Stimulated activated CD4-positive, alpha-beta T cell treated with anti-CD3 and anti-CD28 coated beads, TNF-alpha, amount 100 ng/mL, for 24 hours (primary cell): ENCODE measurements at places on chromosomes 13 and 19.

GRCh38 chr13:97497400-97497799, 63.4 kb downstream of the RAP2A start:
- DNase-seq: no peak

DNA sequence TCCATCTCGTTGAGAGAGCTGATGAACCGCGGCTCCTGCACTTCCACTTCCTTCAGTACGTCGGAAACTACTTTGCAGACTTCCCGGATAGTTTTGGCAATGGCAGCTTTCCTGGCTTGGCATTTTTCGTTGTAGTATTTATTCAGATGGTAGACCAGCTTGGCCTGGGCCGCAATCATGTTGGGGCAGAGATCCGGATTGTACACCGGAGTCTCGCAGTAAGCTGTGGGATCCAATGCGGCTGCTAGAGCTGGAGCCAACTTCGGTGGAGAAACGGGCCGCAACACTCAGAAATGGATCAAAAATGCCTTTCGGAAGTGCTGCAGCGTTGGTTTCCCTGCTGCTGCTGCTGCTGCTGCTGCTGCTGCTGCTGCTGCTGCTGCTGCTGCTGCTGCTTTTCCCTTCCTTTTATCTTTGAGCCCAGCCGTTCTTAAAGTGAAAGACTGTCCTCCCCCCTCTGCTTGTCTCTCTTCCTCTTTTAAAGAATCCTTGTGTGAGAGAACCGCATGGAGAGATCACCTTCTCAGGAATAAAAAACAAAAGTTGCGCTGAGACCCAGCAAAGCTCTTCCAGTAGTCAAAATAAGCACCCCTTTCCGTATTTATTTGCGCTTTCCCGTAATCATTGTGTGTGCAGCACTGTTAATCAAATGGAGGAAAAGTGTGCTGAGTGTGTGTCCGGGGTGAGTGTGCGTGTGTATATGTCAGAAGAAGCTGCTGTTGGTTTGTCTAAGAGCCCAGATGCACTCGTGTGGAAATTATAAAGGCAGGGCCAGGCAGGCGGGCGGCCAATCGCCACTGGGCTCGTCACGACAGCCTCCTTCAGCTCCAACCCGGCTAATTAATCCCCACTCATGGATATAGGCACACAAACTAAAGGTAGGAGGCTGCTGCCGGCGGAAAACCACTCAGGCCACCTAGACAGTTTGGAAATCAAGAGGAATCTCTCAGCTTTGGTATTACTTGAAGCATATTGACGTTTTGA, at the start of gene MAB21L1:
Gene MAB21L1, minus strand, starts transcription at position 730 of the 984 bp plus-strand sequence. Its CDS starts 551 bp downstream, at position 179.
- DNase-seq: no peak

GRCh38 chr19:18408053-18408476, 10.6 kb upstream of the LRRC25 start:
- DNase-seq: no peak

DNA sequence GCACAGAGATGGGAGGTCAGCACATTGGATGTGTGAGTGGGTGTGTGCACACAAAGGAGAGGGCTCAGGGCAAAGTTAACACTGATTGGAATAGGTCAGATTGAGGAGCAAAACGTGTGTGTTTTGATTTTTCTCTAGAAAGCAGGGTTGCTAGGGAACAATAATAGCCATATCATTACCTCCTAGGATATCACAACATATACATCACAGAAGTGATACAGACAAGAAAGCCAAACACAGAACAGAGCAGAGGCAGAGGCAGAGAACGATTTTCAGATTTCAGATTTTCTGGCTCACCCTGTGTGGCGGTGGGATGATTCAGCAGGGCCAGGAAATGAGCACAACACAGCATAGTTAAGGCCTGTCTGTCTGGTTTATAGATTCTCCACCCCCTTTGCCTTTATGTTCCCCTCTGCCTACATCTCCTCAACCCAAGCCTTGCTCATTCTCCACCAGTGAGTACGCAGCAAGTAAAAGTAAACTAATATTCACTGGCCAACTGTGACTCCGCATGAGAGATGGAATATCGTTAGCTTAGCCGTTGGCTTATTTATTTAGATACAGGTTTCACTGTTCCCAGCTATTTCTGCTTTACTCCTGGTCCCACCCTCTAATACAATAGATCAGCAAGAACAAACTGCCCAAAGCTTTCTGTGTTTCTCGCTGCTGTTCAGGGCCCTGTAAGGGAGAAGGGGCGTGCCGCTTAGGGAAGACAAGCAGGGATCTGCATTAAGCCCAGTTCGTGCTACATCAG, 182.7 kb upstream of the TSC22D1 start:
- no peak for DNase-seq

- DNase-seq: no peak
Observed at GRCh38 chr13:100811024-100811865, 136.7 kb upstream of the TMTC4 start.

- no peak for DNase-seq
Observed at GRCh38 chr13:110911880-110912279, 3.0 kb downstream of the ANKRD10 start.

DNA sequence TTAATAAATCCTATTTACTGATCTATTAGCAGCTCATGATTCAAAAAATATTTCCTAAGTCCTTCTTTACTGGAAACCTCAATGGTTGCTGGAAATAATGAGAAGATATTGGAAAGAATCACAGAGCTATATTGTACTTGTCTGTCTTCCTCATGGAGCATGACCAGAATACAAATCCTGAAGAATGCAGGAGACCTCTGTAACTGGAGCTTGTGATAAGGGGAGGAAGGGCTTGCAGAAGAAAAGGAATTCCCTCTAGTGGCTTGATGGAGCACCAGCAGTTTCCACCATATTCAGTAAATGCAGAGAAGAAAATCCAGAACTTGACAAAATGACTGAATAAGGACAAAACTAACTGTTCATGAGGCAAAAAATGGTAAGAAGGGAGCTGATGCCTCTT, 1333.1 kb downstream of the EFNB2 start:
- DNase-seq: no peak

DNA sequence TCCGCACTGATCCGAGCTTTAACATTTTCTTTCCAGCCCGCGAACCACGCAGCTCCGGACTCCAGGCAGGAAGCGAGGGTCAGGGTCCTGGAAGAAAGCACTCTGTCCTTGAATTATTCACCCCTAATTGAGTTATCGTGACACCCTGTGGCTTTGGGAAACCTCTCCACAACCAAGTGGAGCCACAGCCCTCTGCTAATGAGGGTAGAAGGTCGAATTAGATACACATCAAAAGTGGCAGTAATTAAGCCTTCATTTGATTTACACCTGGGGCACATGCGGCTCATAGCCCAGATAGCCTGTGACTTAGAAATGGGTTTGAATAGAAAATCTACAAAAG, 15.9 kb upstream of the RNF17 start:
- DNase-seq: no peak

- DNase-seq: no peak
Observed at GRCh38 chr13:32362574-32362973, 47.3 kb downstream of the BRCA2 start.

- DNase-seq: no peak
Observed at GRCh38 chr19:34066007-34066643, 106.2 kb upstream of the LSM14A start.

GRCh38 chr19:38701455-38702063, 42.7 kb downstream of the CAPN12 start:
- DNase-seq: no peak

DNA sequence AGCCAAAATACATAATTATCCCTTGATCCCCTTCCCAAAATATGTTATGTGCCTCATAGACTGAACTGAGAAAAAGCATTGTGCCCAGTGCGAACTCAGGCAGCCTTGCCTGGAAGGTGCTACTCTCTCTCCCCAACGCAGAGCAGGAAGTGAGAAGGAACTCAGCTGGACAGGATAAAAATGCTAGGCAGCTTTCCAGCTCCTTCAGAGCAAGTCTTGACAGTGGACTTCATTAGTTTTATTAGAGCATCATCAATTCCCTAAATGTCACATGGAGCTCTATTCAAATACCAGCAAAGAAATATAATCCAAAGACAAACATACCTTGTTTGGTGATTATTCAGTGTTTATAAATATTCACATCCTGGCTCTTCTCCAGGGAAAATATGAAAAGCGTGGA, 202.4 kb downstream of the RFC3 start:
- no peak for DNase-seq

DNA sequence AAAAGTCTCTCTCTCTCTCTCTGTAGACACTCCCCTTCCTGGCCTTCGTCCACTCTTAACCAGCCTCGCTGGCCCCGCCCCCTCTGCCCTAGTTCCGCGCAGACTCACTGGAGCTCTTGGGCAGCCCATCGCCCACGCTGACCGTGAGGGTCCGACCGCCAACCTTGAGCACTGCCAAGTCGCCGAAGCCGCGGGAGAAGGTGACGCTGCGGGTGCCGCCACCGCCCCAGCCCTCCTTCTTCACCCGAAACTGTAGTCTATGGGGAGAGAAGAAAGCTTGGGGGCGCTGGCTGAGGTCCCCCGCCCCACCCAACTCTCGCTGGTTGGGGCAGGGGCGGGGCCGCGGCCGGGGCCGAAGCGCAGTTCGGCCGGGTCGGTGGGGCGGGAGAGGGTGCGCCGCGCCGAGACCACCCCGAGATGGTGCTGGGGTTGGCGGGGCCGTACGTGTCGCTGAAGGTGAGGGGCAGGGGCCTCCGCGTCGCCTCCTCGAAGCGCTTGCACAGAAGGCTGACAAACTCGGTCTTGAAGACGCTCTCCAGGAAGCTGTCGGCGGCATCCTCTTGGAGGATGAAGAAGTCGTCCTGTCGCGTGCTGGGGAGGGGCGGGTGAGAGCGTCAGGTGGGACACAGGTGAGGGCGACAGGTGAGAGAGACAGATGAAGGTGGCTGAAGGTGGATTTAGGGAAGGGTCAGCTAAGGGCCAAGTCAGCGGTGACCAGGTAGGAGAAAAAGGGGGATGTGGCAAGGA, 12.6 kb upstream of the ZNF414 start:
- no peak for DNase-seq

DNA sequence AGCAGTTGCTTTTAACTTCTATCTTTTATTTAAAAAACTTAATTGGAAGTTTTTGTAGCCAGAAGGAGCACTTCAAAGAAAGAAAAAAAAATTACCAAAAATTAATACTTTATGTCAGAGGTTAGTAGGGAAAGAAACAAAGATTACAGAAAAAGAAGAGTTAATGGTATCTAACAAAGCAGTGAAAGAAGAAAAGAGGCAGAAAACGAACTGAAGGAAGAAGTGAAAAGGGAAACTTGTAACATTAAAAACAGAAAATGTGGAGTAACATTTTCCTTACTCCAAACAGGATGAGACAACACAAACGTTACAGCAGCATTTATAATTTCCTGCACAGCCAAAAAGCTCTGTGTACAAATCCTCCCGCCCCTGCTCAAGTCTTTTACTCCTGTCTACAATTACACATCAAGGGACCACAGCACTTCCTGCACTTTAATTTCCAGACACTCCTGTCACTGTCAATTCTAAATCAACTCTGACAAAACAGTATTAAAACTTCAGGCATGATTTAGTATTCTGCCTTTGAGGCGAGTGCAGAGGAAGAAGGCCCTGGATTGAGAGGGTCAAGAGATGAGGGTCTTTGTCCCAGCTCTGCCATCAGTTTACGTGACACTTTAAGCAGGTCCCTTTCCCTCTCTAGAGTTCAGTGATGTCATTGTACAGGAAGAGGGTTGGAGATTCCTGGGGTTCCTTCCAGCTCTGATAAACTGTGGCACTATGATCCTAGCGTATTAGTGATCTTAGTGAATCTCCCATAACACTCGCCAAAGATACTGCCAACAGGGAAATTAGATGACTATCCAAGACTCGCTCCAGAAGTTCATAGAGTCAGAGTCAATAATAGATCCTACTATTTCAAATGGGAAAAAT, 53.2 kb upstream of the LSM14A start:
- no peak for DNase-seq

DNA sequence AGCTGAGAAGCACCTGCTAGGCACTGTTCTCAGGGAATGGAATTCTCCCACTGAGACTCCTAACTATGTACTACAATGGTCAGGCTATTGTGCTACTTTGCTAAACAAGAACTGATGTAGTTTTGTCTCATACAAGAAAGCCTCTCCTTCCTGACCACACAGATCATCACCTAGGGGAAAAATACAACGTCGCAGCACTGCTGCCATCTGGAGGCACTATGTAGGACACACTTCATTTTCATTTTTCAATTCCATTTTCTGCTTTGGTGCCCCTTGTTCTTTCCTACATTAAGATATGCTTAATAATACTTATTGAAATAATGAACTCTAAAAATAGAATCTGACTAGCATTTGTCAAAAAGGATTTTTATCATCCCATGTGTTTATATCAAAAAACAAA, 21.1 kb downstream of the PROSER1 start:
- no peak for DNase-seq

- no peak for DNase-seq
Observed at GRCh38 chr13:94079876-94080275, 399.6 kb downstream of the DCT start.

DNA sequence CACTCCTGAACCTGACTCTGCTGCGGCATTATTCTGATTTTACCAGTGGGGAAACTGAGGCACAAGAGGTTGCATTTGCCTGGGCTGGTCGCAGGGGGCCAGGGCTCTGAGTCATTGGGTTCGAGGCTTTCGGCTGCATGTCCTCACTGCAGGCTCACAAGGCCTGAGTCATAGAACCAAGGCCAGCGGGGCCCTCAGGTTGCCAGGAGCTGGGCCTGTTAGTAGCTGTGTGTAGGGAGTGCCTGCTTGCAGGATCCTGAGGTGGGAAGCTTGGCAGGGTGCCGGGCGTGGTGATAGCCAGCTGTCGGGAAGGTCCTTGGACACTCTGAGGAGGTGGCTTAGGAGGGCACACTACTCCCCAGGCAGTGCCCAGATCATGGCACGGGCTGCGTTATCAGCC, 21.6 kb upstream of the F2RL3 start:
- no peak for DNase-seq

- no peak for DNase-seq
Observed at GRCh38 chr13:51862957-51863356, 1.2 kb downstream of the CCDC70 start.

DNA sequence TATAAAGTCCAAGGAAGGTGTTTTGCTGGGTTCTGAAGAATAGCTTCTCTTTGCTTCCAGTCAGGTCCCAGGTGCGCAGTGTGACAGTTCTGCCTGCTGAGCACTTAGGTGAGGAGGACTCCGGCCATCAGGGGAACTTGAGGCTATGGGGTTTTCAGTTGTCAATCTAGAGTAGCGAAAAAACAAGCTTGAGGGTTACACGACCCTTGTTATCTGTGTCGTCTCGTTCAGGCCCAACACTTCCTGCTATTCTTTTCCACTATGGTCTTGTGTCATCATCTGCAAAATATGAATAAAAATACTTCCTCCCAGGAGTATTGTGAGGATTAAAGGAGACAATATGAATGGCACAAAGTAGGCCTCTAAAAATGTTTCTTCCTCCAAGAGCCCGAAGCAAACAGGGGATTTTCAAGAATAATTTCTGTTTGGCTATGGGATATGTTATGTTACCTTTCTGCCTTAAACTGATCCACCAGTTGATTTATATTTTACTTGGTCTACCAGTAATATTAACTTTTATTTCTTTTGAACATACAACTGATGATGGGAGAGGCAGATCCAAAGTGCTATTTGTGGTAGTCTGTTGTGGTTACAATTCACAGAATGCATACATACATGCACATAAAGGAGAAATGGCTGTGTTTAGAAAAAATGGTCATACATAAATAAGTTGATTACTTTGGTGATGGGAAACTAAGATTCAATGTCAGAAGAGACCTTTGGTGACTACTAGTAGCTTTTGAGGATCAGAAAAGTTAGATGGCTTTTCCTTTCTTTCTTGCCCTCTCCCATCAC, 40.5 kb upstream of the RCBTB2 start:
- DNase-seq: no peak

- no peak for DNase-seq
Observed at GRCh38 chr13:108878732-108879131, 249.3 kb downstream of the MYO16 start.
